ENCODE measurements at places on chromosomes 1 and 21. TPM values are rescaled to one million over a fixed set of nuclear protein-coding genes. Genes with fewer than 3 reads are reported as not detected.

- DNase-seq = no peak
Measured at GRCh38 chr1:33810571-33810970, 53.3 kb upstream of the HMGB4 start.

GRCh38 chr1:32337855-32338636 is 2.0 kb upstream of the MARCKSL1 start:
- no peak for DNase-seq

DNA sequence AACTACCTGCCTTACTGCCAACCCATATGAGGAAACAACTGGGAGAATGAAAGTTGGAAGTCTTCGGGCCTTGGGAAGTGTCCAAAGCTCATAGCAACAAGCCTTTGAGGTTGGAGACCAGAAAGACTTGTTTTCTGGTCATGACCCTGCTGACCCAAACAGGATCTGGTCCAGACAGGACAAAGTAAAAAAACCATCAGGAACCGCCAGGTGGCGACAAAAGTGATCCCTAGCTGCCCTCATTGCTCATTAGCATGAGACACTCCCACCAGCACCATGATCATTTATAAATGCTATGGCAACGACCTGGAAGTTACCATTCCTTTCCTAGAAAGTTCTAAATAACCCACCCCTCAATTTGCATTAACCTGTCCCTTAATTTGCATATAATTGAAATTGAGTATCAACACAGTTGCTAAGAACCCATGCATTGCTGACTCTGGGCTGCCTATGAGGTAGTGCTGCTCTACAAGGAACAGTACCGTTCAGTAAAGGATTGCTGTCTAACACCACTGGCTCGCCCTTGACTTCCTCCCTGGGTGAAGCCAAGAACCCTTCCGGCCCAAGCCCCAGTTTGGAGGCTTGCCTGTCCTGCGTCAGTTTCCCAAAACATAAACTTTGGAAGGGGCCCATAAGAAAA is 89.0 kb downstream of the URB2 start:
- DNase-seq = no peak

DNA sequence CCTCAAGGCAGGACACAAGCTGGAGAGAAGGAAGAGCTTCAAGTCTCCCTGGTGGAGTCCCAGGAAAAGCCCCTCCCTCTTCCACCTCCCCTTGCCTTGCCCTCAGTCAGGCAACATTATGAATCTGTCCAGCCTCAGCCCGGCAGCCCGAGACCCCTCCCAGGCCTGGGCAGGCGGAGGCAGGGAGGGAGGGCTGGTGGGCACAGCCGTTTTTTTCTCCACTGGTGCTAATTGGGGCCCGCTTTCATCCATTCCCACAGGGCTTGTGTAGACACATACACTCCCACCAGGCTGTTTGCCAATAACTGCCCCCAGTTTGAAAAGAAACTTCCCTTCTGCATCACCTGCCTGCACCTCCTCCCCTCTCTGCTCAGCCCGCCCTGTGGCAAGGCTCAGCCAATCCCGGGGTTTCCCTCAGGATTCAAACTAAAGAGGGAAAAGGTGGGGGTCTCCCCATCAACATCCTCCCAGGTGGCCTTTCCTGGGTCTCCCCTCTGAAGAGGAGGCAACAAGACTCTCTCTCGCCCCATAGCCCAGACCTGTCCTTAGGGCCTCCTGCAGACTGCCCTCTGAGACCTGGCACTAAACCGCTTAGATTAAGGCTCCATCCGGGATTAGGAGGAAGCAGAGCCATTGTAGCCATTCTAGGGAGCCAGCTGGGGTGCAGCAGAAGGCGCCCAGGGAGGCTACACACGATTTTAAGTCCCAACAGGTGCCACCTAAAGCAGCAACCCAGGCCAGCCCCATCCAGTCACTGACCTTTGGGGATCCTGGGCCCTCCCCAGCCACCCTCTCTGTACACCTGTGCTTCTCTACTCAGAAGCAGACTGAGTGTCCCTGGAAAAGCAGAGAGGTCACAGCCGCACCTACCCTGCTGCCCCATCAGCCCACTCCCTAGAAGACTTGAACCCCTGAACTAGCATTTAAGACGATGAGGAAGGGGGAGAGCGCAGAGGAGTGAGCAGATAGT is 3.5 kb downstream of the IGSF9 start:
- peak; percentile 68 for DNase-seq

DNA sequence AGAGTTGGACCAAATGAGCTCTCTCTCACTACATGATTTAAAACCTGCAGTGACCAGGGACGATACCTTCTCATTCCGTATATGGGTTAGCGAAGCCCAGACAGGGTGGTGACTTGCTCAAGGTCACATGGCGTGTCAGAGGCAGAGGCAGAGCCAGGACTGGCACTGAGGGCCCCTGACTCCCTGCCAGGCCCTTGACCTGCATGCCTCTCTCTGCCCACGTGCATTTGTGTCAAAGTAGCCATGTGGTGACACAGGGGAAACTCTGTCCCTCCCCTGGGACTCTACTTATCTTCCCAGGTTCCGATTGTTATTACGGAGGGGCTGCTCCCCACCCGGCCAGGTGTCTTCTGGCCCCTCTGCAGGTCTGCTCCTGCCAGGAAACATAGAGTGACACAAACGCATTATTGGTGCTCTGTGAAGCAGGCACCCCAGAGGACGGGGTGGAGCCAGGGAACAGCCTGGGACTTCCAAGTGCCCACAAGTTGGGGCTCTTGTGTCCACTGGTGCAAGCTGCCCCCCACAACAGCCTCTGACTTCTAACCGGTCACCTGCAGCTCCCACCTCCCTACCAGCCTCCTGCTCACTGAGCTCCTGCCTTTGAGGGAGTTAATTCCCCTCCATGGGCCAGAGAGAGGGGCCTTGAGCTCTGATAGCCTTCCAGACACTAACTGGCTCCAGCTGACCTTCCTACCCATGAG is 7.3 kb upstream of the TINAGL1 start:
- peak; percentile 71 for DNase-seq

DNA sequence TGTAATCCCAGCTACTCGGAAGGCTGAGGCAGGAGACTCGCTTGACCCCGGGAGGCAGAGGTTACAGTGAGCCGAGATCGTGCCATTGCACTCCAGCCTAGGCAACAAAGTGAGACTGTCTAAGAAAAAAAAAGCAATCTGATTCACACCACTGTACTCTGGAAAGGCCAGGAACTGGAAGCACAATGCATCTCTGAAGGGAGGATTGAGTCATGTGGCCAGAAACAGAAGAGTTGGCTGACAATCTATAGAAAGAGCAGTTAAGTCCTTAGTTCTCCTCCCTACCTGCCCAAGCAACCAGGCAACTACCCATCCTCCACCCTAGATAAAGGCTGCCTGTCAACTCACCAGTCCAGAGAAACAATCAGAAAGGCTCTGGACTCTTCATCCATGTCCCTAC is 45.9 kb downstream of the PIK3R3 start:
- no peak for DNase-seq

GRCh38 chr1:215005656-215006345 is 76.7 kb upstream of the KCNK2 start:
- DNase-seq = no peak

- DNase-seq = no peak
Measured at GRCh38 chr1:116836099-116836498, 73.6 kb upstream of the PTGFRN start.

DNA sequence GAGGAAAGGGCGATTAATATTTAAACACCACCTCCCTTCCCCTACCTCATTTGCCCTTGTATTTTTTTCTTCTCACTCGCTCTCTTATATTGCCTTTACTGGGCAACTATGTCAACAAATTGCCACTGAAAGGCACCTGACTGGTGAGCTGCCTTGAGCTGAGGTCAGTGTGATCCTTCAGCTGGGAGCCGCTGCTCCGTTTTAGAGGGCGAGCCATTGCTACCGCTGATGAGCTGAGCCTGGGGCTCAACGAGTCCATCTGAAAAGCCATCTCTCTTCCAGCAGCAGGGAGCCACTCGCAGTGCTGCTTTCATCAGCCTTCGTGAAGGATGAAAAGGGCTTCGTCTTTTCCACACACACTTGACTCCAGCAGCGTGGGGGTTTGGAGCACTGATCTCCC is 108.0 kb upstream of the KIF26B start:
- DNase-seq = no peak

DNA sequence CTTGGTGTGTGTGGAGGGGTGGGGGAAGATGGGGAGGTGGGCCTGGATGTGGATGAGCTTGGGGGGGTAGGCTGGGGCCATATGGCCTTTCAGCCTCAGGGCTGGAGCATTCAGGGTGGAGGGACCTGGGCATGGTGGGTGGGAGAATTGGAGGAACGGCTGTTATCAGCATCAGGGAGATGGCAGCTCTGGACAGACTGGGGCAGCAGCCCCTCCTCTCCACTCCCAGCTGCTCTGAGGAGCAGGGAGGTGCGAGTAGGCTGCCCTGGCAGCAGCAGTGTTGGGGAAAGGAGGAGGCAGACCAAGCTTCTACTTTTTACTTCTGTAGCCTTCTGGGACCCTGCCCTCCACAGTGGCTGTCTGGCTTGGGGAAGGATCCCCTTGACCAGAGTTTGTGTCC is 10.2 kb downstream of the PPFIA4 start:
- DNase-seq = peak; percentile 64

GRCh38 chr1:94280541-94280940 is 43.2 kb upstream of the ARHGAP29 start:
- no peak for DNase-seq

DNA sequence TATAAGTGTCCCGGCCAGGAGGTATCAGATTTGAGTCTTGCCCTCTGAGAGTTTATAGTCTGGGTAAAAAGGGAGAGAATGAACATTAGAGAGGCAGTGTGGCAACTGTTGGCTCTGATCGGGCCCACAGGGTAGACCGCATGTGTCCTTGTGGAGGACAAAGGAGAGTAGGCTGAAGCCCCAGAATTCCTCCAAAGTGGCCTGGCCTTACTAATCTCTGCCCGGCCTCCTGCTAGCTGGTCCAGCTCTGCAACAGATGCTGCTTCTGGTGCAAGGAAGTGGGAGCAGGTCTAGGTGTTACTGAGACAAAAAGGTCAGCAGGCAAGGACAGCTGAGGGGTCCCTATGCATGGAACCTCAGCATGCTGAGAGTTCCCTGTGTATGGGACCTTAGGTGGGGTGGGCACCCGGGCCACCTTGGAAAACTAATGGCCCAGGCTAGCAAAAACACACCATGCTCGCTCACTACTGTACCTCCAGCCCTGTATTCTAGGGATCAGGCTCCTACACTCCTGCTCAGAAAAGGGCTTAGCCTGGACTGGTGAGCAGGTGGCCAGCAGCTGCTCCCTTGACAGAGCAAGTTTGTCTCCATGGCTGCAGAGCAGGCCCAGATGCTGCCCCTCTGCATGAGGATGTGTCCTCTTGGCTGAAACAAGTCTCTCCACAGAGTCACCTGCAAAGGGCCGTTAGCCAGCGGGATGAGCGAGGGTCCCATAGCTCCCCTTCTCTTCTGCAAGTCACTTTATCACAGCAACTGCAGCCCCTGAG is 30.3 kb upstream of the RGS16 start:
- no peak for DNase-seq

DNA sequence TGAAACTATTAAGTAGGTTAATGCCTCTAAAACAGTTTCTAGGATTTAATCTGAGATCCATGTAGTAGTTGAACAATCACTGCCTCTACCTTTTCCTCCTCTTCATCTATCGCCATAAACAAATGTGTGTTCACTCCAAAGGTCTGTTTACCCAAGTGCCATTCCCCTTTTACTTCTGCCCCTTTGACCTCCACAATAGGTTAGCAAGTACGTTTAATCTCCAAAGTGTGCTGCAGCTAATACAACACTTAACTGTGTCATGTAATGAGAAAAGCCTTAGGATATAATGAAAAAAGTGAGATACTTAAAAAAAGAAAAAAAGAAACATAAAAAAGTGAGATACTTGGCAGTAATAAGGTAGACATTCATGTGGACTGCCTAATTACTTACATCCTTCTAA is 28.2 kb downstream of the GPBP1L1 start:
- DNase-seq = no peak

DNA sequence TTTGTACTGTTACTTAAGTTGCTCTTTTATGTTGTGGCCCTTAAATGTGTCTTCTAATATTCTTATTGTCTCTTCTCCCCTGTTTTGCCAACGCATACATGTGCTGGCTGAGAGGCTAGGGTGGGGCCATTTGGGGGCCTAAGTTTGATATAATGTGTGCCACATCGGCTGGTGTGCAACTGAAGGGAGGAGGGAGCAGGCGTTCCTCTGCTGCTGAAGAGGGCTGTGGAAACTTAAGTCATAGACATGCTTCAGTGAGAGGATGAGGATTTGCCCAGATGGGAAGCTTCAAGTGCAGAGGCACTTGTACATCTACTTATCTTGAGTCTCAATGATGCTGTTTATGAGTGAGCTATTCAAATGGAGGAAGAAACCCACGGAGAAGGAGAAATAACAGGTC is 630.6 kb downstream of the LMO4 start:
- no peak for DNase-seq

SMAP2 gene
- total RNA-seq = 69.7 TPM

GPBP1L1 gene
- 80.2 TPM for total RNA-seq

MIS18A gene
- 5.4 TPM for total RNA-seq

SLC9C2 gene
- 0.16 TPM for total RNA-seq

Data from mesenteric fat pad (tissue), 1 donor.